ENCODE measurements at places on chromosomes 7 and 10. TPM values are rescaled to one million over a fixed set of nuclear protein-coding genes. Genes with fewer than 3 reads are reported as not detected.

DNA sequence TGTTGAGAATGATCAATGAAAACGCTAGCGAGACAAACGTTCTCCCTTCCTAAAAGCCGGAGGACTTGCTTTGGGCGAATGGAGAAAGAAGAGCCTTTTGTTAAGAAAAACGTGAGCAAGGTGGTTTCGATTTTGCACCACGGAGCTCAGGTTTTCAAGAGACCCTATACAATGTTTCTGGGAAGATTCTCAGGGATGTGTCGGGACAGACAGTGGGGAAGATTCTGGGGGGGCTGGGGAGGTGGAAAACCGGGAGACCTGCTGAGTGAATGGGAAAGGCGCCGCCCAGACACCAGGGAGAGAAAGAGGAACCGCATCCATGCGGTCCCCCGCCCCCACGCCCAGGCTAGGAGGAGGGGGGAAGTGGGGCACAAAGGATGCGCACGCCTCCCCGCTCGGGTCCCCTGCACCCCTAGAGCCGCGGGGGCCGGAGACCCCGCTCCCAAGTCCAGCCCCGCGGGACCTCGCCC is 745 bp downstream of the YWHAG start:
- peak; percentile 64 for DNase-seq

Gene STOX1
- total RNA-seq = 2.6 TPM

GRCh38 chr7:33458581-33458980 is 329.2 kb downstream of the BBS9 start:
- DNase-seq = no peak

DNA sequence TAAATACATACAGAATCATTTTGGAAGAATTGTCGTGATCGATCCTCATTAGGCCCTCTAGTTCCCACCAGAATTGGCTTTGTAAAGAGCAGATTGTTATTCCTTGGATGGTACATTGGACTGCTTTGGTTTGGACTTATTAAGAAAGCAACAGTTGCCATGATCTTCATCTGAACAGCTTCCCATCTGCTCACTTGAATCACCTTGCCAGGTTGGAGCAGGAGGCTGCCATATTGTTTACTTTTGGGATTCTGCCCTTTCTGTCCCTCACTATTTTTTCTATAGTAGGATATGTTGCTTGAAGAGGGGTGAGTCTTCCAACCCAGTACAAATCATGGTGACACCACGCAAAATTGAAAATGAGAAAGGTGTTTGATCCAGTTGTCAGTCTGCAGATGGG is 199.6 kb downstream of the TCF7L2 start:
- DNase-seq = no peak

Gene CHAT
- not detected for total RNA-seq

- no peak for DNase-seq
These were observed 107.0 kb upstream of the LRRN3 start for GRCh38 chr7:110983822-110984456.

DNA sequence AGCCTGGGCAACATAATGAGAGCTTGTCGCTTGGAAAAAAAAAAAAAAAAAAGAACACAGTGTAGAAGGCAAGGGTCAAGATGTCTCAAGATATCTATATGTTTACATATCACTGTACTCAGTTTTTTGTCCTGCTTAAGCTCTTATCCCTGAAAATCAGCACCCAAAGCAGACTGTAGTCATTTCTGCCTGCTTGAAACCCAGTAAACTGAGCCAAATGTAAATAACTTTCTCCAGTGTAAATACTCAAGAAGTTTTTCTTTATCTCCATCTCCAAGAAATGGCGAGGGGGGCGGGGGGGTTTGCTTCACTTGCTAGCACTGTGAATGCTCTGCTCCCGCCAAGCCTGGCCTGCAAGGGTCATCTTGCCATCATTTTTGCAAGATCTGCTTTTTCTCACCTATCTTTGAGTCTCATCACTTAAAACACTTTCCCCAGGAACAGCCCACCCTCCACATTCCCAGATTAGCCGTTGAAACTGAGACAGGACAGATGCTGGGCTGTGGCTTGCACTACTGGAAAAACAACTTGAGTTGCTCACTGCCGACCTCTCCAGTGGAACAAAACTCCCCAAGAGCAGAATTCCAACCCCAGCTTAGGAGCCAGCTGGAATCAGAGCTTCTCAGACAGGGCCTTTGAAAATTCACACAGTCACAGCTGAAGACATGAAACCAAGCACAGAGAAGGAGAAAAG is 54.6 kb downstream of the AFAP1L2 start:
- DNase-seq = no peak

Gene NODAL
- not detected for total RNA-seq

DNA sequence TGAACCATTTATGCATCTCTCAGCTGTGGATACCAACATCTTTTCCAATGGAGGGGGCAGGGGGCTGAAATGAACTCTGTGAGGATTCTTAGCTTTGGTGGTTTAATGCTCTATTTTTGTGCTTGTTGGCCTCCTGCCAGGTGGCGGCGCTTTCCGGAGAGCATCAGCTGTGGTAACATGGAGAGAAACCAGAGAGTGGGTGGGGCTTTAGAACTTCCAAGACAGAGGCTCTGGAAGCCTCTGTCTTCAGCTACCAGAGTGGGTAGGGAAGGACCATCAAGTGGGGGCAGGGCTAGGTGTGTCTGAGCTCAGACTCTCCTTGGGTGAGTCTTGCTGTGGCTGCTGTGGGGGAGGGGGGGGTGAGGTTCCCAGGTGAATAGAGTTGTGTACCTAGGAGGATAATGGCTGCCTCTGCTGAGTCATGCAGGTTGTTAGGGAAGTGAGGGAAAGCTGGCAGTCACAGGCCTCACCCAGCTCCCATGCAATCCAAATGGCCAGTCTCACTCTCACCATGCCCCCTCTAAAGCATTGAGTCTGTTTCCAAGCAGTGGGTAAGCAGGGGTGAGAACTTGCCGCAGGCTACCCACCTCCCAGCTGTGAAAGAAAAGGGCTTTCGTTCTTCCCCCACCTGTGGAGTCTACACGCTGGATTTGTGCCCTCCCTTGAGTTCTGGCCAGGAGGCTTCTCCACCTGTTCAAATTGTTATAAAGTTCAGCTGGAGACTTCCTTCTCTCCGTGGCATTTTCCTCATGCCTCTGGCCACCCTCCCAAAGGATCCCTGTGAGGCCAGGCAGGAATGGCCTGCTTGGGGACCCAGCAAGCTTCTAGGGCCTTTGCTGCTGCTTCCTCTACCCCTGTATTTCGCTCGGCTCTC is 527.0 kb downstream of the NEBL start:
- DNase-seq = no peak

GRCh38 chr7:80449836-80450235 is 62.0 kb downstream of the GNAT3 start:
- no peak for DNase-seq

DNA sequence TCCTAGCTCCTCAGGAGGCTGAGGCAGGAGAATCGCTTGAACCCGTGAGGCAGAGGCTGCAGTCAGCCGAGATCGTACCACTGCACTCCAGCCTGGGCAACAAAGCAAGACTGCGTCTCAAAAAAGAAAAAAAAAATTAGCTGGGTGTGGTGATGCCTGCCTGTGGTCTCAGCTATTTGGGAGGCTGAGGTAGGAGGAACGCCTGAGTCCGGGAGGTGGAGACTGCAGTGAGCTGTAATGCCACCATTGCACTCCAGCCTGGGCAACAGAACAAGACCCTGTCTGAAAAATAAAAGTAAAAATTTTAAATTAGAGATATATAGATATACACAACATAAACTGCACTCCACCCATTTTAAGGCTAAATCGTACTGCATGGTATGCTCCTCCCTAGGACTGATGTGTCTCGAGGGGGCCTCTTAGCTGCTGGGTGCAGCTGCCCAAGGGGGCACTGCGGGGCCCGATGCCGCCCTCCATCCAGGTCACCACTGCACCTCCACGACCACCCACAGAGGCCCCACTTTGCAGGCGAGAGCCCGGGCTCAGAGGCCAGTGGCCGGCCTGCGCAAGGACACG is 40.9 kb upstream of the FOXK1 start:
- no peak for DNase-seq
